NCI-H446 treated with DMSO at 0.1 percent for 48 hours (cell line): ENCODE measurements at places on chromosomes 3 and 15.

DNA sequence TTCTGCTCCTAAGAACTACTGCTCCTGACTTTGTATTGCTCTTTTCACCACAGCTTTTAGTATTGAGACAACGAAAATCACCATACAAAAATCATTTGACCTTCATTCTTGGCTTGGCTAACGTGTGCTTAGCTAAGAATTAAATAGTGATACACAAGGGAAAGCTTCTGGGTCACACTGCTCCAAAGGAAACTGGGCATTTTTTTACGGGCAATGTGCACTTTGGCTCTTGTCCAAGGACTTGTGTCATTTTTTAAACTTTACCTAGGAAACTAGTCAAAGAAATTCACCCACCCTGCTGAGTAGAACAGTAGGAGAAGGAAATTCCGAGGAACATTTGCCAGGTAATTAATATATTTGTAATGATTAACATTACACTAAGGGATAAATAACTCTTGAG lies 19.8 kb downstream of the WDR72 start:
- no peak for DNase-seq

DNA sequence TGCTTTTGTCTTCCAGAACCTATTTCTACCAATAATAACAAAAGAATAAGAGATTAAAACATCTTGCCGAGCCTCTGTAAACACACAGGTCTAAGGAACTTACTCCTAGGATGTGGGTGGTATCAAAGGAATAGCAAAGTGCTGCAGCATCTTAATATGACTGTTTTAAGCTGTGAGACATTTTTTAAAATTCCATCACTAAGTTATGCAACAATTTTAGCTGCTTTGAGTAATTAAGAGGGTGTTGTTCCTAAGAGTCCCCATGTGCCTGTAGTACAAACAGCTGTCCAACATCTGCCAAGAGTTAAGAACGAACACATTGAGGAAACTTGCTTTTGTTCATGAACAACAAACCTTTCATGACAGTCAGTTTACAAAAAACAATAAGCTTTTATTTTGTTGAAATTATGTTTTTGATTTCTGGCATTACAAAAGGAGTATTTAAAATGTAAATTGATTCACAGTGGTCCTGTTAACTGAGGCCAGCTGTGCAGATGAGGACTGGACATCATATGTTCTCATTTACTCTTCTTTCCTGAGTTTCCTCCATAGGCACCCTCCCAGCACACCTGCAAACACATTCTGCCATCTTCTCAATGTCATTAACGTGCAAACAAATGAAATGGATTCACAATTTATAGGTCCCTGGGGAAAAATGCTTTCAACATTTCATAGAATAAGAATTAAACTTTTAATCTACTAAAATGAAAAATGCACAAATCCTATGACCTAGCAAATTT lies 337.3 kb upstream of the ARHGEF26 start:
- DNase-seq = no peak

GRCh38 chr15:87403973-87404372 lies 852.6 kb downstream of the NTRK3 start:
- no peak for DNase-seq

GRCh38 chr15:93042211-93042610 lies 46.8 kb downstream of the RGMA start:
- no peak for DNase-seq

DNA sequence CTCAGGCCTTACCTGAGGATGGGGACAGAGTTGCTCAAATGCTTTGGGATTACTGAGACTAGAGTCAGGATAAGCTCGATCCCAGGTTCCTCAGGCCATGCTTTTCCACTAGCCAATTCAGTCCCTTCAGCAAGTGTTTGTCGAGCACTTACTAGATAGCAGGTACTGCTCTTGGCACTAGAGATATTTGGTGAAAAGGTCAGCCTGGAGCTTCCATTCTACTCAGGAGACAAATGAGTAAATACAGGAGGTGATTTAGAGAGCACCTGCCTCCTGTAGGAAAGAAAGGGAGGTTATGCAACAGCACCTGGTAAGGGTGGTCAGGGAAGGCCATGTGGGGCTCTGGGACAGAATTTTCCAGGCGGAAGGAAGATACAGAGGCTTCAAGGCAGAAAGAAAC lies 99.9 kb downstream of the CACNA1D start:
- DNase-seq = no peak
